ENCODE measurements at places on chromosomes 6 and 20.

- no peak for DNase-seq
Observed at GRCh38 chr20:42097741-42098140, 479.6 kb upstream of the CHD6 start.

DNA sequence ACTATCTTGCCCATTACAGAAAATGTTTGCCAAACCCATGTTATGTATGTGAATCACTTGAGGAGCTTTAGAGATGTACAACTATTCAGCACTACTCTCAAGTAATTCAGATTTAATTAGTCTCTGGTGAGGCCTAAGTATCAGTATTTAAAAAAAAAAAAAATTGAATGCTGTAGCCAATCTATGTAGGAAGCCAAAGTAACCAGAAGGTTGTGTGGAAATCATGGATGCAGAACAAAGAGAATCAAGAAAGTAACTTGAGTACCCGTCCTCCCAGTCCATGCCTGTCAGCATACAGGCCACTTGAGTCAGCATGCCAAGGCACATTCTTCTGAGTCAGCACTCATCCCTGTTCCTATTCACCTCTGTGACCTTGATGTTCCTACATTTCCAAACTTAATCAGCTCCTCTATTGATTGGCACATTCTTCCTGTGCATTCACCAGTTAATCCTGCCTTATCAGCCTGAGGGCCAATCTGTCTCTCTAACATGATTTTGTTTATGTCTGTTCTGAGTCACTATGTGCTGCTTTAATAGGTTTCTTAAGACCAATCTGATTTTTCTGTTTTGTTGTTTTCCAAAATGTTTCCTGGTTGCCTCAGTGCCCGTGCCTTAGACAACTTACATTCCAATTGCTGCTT lies 165.6 kb downstream of the KCNQ5 start:
- peak; percentile 22 for DNase-seq

DNA sequence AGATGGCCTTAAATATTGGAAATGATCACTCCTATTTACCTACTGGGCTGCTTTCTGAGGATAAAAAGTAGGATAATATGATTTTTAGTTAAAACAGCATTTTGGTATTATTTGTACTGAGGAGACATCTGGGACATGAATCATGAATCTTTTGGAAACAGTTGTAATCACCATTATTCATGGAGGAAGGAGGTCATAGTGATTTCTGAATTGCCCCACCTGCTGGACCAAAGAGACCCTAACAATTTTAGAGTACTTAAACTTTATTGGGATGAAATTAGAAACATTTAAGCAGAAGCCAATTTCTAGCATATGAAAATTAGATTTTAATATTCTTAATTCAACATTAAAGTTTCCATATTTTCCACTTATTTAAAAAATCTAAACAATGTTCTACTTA lies 108.4 kb upstream of the SIM1 start:
- no peak for DNase-seq

GRCh38 chr20:32077190-32077589 lies 25.1 kb downstream of the HCK start:
- no peak for DNase-seq

DNA sequence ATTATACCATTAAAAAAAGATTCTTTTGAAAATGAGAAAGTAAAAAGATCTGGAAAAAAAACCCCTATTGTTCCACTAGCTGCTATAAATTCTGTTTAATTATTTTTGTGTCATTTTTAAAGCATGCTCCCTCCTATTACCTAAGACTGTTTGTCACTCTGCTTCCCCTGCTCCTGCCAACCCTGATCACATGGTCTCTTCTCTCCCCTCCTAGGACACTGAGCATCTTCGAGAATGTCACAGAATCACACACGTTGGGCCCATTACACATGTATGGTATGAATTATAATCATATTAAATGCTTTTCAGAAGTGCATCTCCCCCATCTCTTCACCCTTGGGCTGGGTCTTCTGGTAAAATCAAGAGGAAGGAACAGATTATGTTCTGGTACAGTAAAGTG lies 6.2 kb downstream of the SNAP91 start:
- no peak for DNase-seq

GRCh38 chr6:150987371-150987828 lies 121.9 kb downstream of the MTHFD1L start:
- DNase-seq = no peak

DNA sequence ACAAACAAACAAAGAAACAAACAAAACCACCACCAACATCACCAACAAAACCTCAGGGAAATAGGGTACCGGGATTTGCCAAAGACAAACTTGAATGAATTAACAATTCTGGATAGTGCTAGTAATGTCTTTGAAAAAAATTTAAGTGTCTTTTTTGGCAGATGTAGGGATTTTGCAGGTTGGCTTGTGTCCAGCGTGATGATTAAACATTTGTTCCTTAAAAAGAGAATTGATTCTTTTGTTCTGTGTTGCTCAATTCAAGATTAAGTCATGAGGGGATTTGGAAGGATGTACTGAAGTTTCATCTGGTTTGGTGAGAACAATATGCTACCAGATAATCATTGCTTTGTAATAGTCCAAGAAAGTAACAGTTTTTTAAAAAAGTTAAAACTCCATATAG lies 125.1 kb upstream of the HS3ST5 start:
- no peak for DNase-seq

GRCh38 chr6:6320901-6321300 lies 439 bp upstream of the F13A1 start:
- no peak for DNase-seq

GRCh38 chr20:54691327-54691726 lies 215.9 kb downstream of the DOK5 start:
- DNase-seq = no peak

DNA sequence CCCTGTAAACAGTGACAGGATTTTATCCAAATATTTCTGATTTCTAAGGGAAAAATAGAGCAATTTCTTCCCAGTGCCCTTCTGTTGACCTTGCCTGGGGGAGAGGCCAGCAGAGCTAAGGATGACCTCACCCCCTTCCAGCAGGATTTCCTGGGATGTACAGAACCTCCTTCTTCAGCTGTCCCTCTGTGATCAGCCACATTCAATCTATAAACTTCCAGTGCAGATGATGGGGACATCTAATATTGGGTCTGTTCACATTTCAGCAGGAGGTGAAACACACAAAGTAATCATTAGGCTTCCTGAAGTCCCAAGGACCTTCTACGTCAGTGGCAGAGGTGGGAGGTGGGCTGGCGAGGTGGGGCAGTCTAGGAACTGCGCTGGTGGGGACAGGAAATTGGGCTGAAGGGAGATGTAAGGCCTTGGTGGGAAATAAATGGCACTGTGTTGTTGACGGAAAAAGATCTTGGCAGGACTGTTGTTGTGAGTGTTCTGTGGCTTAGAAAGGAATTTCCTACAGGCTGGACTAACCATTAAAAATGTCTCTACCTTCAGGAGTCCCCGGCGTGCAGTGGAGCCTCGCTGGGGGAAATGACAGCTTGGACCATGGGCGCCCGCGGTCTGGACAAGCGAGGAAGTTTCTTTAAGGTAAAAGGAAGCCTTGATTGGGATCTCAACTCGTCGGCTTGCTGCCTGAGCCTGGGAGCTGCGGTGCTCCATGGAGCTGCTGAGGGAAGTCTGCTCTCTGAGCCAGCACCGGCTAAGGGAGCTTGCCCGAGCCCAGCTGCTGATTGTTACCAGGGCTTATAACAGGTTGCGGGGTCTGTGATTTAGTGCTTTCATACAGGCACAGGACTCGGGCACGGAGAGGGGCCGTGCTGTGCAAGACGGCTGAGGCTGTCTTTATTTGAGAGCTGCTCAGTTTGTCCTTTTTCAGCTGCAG lies 127.9 kb upstream of the NAA20 start:
- DNase-seq = peak; percentile 57

- no peak for DNase-seq
Observed at GRCh38 chr20:33963751-33964150, 30.0 kb upstream of the RALY start.

GRCh38 chr6:168418711-168419121 lies 22.3 kb upstream of the SMOC2 start:
- DNase-seq = no peak

- DNase-seq = no peak
Observed at GRCh38 chr6:20211941-20212391, 303 bp downstream of the MBOAT1 start.

GRCh38 chr6:24257282-24257681 lies 100.6 kb downstream of the DCDC2 start:
- DNase-seq = no peak

DNA sequence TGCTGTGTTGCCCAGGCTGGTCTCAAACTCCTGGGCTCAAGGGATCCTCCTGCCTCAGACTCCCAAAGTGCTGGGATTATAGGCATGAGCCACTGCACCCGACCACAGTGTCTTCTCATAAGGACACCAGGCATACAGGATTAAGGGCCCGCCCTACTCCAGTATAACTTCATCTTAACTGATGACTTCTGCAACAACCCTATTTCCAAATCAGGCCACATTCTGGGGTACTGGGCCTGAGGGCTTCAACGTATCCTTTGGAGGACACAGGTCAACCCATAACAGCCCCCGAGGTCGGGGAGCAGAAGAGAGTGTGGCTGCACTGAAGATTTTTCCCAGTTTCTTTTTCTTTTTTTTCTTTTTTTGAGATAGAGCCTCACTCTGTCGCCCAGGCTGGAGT lies 39.7 kb downstream of the SUN5 start:
- DNase-seq = no peak

GRCh38 chr6:127918506-127919427 lies 17.9 kb upstream of the THEMIS start:
- no peak for DNase-seq

GRCh38 chr20:45433316-45433715 lies 17.4 kb downstream of the PIGT start:
- peak; percentile 38 for DNase-seq

- DNase-seq = no peak
Observed at GRCh38 chr6:29577544-29577943, 7.4 kb upstream of the OR2H2 start.

- DNase-seq = no peak
Observed at GRCh38 chr6:143286251-143286795, 164.2 kb downstream of the ADAT2 start.

- no peak for DNase-seq
Observed at GRCh38 chr20:23702021-23702420, 13.2 kb upstream of the CST4 start.

DNA sequence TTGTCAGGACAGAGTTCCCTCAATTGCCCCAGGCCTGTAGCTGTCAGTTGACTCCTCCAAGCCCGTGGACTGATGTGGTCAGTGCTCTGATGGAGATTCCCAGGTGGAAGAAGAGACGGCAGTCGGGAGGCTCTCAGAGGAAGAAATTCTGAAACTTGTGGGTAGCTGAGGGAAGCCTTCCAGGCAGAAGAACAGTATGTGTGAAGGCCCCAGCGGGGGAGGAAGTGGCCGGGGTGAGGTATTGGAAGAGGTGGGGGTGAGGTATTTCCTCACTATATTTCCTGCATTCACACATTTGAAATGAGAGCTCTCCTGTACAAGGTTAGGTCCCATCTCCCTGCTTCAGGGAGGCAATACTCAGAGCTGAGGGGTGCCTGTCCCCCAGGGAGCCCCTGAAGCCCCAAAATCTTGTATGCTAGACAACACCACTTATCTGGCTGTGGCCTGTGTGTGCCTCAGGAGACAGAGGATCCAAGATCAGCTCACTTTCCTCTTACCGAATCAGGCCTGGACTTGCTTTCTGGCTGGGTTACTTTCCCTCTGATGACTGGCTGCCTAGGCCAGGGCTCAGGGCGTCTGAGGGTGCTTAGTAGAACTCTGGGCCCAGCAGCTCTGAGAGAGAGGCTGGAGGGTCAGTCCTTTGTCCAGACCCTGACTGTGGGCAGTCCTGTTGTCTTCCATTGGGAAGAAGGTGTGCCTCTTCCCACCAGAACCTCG lies 49.3 kb upstream of the MYL9 start:
- DNase-seq = no peak

DNA sequence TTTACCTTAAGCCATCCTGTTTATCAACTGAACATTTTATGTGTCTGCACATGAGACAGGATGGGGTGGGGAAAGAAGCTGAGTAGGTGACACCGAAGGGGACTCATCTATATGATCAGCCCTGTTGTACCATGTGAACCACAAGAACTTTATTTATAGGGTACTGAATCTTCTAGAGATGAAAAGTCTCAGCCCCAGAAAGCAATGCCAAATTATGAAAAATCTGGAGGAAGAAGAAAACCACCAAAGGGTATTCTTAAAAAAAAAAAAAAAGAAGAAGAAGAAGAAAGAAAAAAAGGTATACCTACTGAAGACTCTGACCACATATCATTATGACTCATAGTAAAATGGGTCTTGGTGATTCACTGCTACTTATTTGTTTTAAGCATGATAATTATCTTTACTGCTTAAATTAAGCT lies 39.8 kb upstream of the HBS1L start:
- DNase-seq = no peak

DNA sequence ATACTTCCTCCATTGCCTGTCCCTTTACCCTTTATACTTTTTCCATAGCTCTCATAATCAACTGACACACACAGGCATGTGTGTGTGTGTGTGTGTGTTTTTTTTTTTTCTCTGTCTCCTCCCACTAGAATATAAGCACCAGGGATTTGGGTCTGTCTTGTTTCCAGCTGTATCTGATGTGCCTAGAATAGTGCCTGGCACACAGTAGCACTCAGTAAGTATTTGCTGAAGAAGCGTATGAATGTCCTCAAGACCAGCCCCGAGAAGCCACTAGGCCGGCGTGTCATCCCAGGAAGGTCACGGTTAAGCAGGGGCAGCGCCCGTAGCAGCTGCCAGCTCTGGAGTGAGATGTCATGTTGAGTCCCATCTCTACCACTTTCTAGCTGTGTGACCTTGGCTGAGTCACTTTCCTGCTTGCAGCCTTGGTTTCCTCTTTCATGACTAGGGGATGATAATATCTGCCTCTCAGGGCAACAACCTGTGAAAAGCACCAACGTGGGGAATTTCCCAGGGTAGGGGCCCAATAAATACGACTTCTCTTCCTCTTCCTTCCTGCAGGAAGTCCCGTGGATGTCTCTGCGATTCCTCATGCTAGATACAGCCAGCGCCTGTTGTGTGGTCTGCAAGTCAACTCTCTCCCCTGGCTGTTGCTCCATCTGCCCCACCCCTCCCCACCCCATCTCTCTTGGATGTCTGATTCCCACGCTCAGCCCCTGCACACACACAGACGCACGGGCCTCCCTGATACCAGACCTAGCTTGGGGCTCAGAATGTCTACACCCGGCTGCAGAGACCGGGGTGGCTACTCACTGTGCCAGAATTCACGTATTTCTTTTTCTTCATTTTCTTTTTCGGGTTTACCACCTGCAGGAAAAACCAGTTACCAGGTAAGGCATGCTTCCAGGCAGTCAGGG lies 58.1 kb downstream of the RAB44 start:
- no peak for DNase-seq

GRCh38 chr6:29608131-29608530 lies 23.2 kb downstream of the OR2H2 start:
- DNase-seq = no peak

- no peak for DNase-seq
Observed at GRCh38 chr6:140586426-140587061, 1212.1 kb upstream of the CITED2 start.

DNA sequence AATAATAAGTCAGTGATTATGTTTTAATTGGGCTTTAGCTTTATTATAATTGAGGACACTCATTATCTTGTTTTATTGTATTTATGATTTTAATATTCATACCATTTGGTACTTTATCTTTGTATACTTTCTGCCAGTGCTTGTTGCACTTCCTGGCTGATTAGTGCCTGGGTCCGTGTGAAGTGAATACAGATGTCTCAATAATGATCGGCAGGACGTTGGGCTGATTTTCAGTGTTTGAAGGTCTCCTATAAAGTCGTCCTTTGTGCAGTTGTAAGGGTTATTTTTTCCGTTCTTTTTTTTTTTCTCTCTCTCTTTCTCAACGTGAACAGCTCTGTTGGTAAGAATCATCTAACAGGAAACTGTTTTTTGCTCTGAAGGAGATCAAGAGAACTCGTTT lies 450.0 kb upstream of the POU3F2 start:
- DNase-seq = no peak

GRCh38 chr20:41513829-41514228 lies 104.3 kb downstream of the CHD6 start:
- DNase-seq = no peak

GRCh38 chr6:24517659-24518543 lies 23.1 kb downstream of the ALDH5A1 start:
- no peak for DNase-seq
